ENCODE measurements at places on chromosomes 1 and 21.

- peak; percentile 9 for DNase-seq
These were observed 28.4 kb downstream of the ACP6 start for GRCh38 chr1:147641695-147642592.

GRCh38 chr1:202315576-202316168, 26.1 kb downstream of the UBE2T start:
- DNase-seq, result peak; percentile 51

DNA sequence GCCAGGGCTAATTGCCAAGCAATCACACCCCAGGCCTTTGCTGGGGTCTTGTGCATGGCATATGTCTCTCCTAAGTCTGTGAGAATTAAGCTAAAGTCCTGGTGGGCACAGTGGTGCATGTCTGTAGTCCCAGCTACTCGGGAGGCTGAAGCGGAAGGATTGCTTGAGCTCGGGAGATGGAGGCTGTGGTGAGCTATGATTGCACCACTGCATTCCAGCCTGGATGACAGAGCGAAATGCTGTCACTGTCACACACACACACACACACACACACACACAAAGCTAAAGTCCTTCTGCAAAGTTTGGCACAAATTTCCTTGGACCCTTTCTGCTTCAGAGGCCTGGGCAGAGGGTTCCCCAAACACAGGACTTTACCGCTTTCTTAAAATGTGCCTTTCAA, 31.3 kb upstream of the DNAJC11 start:
- DNase-seq, result no peak

- DNase-seq, result no peak
These were observed 117.7 kb downstream of the LACTBL1 start for GRCh38 chr1:22854688-22855565.

DNA sequence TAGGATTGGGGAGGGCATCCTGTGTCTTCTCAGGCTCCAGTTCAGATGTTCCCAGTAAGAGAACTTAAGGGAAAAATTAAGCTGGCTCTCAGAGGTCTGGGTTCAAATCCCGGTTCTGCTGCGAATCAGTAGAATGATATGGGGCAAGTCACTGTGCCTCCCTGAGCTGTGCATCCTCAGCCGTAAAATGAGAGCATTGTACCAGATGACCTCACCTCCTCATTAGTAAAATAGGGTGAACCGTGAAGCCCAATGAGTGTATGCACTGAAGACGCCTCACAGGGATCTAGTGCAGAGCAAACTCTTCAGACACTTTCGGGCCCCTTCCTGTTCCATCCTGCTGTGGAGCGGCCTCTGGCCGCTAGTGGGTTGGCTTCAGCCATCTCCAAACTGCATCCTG, 36.0 kb downstream of the SYT6 start:
- DNase-seq, result no peak

DNA sequence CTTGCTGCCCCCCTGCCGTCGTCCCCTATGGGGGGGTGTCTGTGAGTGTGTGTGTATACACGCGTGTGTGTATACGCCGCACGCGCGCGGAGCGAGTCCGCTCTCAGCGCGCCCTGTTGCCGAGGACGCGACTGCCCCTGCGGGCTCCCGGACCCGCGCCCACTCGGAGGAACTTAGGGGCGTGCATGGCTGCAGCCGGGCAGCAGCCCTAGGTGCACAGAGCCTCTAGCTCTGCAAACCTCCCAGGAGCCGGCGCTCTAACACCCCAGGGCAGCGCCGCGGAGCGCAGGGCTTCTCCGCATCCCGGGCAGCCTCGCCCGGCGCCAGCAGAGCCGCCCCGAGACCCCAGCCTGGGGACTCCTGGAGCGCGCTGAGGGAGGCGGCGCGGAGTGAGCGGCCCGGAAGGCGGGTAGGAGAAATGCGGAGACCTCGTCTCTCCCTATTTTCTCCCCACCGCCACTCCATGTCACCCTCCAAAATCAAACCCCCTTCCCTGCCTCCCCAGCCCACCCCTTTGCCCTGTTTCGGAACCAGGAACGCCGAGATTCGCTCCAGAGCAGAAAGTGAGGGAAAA, 574 bp downstream of the ITPKB start:
- peak; percentile 44 for DNase-seq

GRCh38 chr1:16356867-16357266, 4.6 kb upstream of the FBXO42 start:
- no peak for DNase-seq

- DNase-seq, result no peak
These were observed 11.4 kb downstream of the SLC45A3 start for GRCh38 chr1:205668951-205669340.

DNA sequence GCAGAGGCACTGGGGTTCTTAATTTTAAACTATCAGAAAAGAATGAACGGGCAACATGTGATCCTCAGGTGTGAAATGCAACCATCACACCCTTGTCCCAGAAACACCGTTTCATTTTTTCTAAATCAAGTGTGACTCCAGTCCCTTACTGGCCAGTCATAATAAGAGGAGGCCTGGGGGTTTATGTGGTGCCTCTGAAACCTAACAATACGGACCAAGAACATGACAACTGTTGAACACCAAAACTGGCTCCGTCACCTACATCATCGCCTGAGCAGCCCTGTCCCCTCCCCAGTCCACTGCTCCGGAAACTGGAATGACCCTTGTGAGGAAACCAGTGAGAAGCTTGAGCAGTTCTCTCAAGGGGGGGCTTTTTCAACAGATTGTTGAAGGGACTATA, 55.9 kb upstream of the KIF26B start:
- DNase-seq, result no peak

GRCh38 chr1:217026531-217026930, 303.3 kb upstream of the ESRRG start:
- no peak for DNase-seq

DNA sequence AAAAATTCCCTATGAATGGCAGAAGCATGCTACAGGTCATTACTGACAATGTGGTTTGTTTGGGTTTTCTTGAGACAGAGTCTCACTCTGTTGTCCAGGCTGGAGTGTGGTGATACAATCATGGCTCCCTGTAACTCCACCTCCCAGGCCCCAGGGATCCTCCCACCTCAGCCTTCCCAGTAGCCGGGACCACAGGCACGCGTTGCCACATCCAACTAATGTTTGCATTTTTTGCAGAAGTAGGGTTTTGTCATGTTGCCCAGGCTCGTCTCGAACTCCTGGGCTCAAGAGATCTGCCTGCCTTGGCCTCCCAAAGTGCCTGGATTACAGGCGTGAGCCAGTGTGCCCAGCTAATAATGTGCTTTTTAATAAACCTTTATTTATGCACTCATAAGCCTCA, 259.1 kb downstream of the NFIA start:
- DNase-seq, result no peak

DNA sequence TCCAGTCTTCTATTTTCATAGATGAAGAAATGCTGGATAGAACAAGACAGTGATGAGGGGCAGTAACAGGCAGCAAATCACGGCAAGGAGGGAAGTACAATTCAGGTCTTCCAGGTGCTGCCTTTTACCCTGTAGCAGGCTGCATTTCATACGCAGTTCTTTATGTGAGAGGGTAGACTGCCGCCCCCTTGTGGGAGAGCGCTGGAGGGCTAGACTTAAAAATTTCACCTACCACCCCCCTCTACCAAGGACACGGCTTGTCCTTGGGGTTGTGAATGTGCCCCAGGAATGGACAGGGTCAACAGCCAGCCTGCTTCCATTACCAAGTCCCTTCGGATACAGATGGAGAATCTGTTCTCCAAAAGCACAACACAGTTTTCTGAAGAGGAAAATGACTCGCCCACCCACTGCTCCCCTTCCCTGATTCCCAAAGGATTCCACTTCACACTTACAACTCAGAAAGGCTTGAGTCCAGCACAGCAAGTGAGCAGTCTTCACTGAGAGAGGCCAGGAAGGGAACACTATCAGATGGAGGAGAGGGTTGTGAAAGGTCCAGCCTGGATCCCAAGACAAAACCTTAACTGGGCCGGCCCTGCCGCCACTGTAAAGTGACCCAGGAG, 7.4 kb downstream of the WDR77 start:
- no peak for DNase-seq

DNA sequence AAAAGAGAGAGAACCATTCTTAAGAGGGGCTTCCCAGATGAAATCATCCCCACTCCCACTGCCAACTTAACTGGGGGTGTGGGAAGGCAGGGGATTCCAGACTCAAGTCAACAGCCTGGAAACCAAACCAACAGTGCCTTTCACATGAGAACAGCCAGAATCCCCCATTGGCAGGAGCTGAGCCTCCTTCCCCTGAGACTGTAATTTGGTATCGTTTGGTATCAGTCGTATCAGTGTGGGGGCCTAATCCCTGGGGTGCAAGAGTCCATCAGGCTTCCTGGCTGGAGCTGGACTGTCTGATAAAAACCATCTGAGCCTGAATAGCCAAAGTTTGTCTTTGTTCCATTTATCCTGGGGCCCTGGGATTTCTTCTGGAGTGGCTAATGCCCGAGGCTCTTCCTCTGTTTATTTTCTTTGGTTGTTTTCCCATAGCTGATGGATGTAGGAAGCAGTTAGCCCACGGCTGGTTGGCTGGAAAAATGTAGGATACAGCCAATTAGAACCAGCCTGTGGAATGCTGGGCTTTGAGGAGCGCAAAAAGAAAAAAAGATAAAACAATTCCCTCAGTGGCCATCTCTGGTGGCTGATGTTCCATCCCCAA, 84.6 kb downstream of the LAMC2 start:
- no peak for DNase-seq

GRCh38 chr1:247297263-247298123, 34.2 kb downstream of the ZNF496 start:
- DNase-seq, result no peak

DNA sequence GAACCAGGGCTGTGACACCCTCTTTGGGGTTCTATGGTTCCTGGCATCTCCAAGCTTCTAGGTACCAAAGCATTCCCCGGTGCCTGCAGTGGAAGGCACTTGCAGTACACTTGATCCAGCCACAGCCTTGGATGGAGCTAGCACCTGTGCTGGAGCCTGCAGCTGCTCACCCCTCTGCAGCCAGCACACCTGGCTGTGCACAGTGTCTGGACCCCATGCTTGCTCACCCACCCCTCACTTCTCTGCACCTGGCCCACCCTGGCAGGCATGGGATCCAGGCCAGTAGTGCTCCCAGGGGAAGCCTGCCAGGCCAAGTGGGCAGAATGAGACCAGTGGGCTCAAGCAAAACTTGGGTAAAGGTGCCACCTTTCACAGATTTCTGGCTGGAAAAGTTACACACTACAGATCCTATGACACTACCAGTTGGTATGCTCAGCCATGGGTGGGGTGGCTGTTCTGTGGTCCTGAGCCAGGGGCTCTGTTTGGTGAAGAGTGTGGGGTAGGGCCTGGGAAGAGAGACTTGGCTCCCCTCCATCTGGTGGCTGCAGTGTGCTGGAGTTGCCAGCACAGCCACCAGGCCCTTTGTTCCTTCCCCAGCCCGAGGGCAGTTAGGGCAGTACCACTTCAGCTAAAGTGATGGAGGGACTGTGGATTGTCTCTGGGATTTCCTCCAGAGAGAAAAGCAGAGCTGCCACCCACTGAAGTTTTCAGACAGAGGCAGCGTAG, 157.8 kb upstream of the LRRC7 start:
- no peak for DNase-seq

GRCh38 chr1:200693327-200693726, 23.6 kb upstream of the DDX59 start:
- DNase-seq, result no peak

GRCh38 chr21:46188226-46189212, 4.3 kb upstream of the SPATC1L start:
- DNase-seq, result peak; percentile 27

GRCh38 chr1:242876030-242876429, 351.5 kb upstream of the PLD5 start:
- DNase-seq, result no peak

- no peak for DNase-seq
These were observed 52.3 kb upstream of the POU2F1 start for GRCh38 chr1:167168424-167168823.

GRCh38 chr1:114108751-114109255, 44.9 kb downstream of the SYT6 start:
- DNase-seq, result no peak

DNA sequence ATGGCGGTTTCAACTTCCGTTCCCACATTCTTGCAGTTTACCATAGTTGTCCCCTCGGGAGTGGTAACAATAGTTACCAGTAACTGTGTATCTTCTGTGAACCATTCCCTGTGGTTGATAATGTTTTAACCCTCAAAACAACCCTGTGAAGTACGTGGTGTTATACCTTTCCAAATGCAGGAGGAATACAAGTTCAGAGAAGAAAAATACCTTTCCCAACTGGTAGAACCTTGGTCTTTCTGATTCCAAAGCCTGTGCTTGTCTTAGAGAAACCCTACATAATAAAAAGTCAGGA, 789 bp downstream of the BTF3L4 start:
- DNase-seq, result no peak

DNA sequence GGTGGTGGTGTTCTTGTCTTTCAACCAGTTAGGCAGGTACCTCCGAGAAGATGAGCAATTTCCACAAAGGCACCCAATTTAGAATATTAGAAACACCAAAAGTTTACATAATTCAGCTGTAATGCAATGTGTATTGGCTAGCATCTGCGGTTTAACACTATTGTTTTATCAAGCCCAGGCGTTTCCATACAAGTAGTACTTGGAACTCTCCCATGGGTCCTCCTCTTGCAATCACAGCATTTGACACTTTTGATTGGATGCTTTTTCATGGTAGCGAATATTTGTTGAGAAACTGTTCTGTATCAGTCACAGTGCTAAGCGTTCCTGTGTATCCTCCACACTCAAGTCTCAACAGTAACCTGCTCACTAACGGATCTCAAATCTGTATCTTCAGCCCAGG, 20.1 kb upstream of the MAP1LC3C start:
- DNase-seq, result no peak

GRCh38 chr1:198003468-198003867, 86.3 kb downstream of the LHX9 start:
- no peak for DNase-seq

GRCh38 chr1:61081144-61081685, 1.1 kb upstream of the NFIA start:
- no peak for DNase-seq

GRCh38 chr1:121586369-121587229, 401.8 kb downstream of the SRGAP2C start:
- no peak for DNase-seq

DNA sequence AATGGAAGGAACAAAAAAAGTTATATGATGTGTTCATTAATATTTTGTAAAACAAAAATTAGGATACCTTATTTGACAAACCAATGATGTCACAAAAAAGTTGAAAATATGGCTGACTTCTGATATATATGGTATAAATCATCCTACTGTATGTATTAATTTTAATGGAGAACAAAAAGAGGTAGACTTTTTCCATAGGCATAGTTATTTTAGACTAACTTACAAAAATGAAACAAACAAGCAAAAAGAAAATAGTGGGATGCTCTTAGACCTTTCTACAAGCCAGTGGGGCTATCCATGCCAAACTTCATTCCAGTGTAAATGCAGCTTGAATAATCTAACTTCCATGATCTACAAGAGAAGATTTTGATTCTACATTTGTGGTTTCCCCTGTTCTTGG, 522 bp upstream of the SPTA1 start:
- DNase-seq, result no peak

- DNase-seq, result peak; percentile 80
These were observed at the start of gene RNF223 for GRCh38 chr1:1073743-1074587. TSS of gene RNF223 (minus strand) at chr1:1074306. CDS start at chr1:1072566, 1,740 bp downstream.

- DNase-seq, result no peak
These were observed 104.8 kb upstream of the SLC44A3 start for GRCh38 chr1:94715321-94715720.

GRCh38 chr1:9242338-9242969, 7.9 kb downstream of the H6PD start:
- DNase-seq, result peak; percentile 89

All from NCI-H510A (cell line).